ENCODE measurements at places on chromosomes 2 and 18.

- DNase-seq: no peak
These were observed 141.7 kb upstream of the CCDC68 start for GRCh38 chr18:55100817-55101457.

DNA sequence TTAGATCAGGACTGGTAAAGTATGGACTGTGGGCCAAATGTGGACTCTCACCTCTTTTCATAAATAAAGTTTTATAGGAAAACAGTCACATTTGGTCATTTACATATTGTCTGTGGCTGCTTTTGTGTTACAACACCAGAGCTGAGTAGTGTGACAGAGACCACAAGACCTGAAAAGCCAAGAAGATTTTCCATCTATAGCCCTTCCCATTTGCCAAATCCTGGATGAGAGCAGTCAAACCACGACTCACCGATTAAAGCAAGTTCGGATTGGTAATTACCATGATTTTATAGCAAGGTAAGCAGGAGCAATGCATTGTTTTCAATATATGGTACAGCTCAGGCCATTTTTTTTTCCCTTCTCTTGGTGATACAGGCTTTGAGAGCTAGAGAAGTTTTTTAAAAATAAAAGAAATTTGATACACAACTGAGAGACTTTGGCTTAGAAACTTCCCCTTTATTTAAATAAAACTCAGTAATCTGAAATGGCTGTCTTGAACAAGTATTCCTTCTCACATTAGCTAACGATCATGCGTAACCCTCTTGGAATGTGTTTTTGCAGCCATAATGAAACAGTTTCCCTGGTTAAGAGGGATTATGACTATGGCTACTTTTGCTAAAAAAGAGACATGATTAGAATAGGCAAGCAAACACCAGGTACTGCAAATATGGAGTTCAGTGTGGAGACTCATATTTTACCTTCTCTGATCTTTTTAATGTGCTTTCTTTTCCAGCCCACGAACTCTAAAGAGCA, 9.5 kb upstream of the MALL start:
- DNase-seq: no peak

GRCh38 chr2:1883476-1883875, 139.2 kb upstream of the PXDN start:
- DNase-seq: no peak

DNA sequence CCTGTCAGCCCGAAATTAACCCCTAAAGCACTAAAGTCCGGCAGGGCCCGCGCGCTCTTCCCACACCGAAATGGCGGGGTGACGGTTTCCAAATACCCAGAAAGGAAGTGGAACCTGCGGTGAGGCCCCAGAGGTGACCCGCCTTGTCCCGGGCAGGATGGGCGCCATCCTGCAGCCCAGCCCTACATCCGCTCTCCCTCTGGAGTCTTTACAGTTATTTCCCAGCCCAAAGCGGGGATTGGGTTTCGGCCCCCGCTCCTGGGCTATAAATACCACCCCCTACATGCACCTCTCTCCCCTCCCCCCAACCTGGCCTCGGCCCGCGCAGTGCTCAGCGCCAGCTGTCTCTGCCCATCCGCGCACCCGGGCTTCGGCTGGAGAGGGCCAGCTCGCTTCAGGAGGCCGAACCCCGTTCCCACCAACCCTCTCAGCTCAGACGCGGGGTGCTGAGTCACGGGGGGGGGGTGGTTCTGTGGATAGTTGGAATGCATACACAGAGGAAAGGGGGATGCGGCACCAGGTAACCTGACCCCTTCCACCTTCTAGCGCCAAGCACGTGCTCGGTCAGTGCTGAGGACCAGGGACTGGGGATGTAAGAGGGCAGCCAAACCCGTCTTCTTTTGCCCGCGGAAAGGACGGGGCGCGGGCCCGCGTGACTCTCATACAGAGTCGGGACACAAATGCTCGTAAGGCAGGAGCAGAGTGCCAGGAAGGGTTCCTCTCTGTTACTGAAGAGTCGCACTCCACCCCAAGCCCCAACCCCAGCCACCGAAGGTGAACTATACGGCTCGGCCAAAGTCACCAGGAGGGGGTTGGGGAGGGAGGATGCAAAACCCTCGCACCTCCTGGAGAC, at the start of gene TUBA4B:
TUBA4B (plus strand) TSS at position 344 of the 853 bp plus-strand sequence; CDS start at position 509, 165 bp downstream.
- DNase-seq: peak; percentile 41

DNA sequence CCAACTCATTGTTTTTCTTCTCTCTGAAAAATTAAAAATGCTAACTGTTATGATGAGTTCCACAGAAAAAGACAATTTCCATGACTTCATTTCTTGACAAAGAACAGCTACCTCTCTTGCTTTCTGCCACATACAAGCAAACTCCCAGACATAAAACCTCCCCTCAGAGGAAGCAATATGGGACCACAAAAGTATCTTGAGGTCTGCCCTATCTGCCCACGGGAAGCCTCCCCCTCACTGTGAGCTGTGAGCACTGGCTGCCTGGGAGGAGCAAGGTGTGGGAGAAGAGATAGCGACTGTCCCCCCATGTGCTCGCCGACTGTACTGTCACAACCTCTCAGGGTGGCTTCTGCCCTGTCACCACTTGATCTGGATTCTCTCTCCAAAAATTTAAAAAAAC, 69.7 kb upstream of the NRP2 start:
- DNase-seq: no peak

- peak; percentile 24 for DNase-seq
These were observed 88.0 kb downstream of the COMMD1 start for GRCh38 chr2:61993422-61994024.

DNA sequence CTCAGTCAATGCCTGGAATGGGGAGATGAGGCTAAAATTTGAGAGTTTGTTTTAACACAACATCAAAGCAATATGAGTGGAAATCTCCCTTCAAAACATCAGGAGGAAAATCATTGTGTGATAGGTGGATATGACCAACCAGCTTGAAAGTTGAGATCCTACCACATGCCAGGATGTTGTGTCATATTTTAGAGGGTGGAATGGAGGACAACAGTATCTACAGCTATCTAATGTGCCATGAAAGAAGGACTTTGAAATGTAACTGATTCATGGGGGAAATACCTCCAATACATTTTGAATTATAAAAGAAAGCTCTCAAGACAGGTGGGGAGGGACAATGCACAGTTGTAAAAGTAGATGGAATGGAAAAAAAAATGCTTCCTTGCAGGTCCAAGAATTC, 87.8 kb downstream of the SP100 start:
- no peak for DNase-seq

GRCh38 chr2:165535471-165535870, 66.0 kb downstream of the CSRNP3 start:
- DNase-seq: no peak

DNA sequence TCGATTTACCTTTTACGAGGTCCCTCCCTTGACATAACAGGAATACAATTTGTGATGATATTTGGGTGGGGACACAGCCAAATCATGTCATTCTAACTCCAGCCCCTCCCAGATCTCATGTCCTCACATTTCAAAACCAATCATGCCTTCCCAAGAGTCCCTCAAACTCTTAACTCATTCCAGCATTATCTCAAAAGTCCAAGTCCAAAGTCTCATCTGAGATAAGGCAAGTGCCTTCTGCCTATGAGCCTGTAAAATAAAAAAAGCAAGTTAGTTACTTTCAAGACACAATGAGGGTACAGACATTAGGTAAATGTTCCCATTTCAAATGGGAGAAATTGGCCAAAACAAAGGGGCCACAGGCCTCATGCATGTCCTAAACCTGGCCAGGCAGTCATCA, 381.1 kb downstream of the PIK3C3 start:
- no peak for DNase-seq

DNA sequence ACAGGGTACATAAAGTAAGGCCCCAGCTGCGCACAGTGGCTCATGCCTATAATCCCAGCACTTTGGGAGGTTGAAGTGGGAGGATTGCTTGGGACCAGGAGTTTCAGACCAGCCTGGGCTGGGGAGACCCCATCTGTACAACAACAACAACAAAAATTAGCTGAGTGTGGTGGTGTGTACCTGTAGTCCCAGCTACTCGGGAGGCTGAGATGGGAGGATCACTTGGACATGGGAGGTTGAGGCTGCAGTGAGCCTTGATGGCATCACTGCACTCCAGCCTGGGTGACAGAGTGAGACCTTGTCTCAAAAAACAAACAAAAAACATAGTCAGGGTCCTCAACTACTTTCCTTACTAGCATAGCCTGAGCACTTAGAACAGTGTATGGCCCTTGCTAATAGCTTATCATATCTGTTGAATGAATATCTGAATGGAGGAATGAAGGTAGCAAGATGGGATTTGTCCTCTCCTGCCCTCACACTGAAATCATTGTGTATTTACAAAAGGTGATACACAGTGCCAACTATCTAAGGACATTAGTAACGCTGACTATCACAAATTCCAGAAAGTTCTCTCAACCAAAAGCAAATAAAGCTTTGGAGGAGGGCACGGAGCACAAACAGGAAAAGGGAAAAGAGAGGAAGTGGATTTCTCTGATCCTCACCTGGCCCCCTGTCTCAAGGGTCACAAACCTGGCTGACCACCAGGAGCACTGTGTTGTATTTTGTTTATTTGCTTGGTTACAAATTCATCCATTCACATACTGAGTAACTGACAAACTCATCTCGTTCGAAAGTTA, 38.1 kb downstream of the L3MBTL4 start:
- no peak for DNase-seq

DNA sequence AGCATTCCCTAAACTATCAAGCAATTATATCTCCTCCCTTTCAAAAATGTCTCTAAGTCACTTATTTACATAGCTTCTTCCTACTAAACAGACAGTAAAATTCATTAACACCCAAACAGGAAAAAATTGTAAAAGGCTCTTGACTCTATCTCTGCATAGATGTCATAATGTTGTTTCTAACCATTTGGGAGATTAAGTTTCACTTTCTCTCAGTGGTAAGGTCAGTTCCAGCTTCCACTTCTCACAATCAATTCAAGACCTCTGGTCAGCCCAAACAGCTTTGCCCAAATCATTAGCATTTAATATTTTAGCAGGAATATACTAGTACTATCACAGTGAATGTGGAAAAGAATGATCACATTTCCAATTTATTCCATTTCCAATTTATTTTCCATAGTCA, 374.3 kb upstream of the MC4R start:
- DNase-seq: no peak

GRCh38 chr18:74299746-74300145, 8.0 kb upstream of the CYB5A start:
- no peak for DNase-seq

GRCh38 chr2:157901325-157901724, 25.2 kb upstream of the ACVR1 start:
- DNase-seq: peak; percentile 40

GRCh38 chr2:128374711-128375413, 56.2 kb upstream of the HS6ST1 start:
- DNase-seq: no peak

- DNase-seq: no peak
These were observed 35.6 kb upstream of the RNF149 start for GRCh38 chr2:101344137-101344536.

- no peak for DNase-seq
These were observed 126.4 kb downstream of the SMAD7 start for GRCh38 chr18:48824231-48824970.

GRCh38 chr18:46755315-46756024, 1.4 kb downstream of the ST8SIA5 start:
- no peak for DNase-seq

DNA sequence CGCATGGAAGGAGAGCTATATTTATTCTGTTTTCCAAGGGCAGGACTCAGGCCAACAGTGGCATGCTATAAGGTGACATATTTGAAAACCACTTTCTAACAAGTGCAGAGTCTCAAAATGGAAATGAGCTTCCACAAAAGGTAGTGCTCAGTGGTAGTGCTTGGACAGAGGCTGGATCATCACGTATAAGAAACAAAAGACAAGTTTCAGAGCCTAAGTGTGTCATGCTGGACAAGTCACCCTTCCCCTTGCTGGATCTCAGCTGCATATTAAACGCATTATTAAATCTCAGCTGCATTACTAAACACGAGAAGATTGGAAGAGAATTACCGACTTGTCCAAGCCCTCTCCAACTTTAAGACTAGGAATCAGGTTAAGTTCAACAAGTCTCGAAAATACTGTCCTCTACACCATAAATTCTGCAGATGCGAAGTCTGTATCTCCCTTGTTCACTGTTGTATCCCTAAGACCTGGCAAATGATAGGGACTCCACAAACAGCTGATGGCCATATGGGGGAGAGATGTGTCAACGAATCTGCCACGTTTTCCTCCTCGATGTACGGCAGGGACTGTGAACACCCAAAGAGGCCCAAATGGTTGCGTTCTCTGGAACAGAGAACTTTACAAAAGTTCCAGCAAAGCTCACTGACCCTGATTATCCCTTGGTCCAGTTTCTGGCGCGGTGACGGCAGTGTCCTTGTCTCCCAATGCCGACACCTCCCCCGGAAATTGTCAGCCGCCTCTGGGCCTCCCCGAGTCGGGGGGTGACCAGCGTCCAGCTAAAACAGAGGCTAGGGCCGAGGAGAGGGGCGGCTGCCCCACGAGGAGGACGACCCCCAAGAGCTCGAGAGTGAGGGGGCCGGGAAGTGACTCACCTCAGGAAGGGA, 611 bp downstream of the NOL10 start:
- DNase-seq: no peak

DNA sequence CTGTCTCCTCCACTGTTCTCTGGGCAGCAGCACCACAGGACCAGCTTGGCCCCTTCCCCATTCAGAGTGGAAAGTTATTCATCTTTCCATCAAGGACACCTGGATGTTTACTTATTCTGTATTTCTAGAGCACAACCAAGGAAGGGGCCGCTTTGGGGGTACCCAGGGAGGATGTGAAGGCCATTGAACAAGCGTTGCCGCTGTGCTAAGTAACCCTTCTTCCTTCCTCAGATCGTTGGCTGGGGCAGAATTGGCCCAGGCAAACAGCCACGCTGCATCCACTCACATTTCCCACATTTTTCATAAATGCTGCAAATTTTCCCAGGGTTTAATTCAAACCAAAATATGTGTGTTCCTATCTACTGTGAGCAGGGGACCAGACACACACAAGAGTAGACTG, 76.2 kb upstream of the NPAS2 start:
- DNase-seq: no peak

DNA sequence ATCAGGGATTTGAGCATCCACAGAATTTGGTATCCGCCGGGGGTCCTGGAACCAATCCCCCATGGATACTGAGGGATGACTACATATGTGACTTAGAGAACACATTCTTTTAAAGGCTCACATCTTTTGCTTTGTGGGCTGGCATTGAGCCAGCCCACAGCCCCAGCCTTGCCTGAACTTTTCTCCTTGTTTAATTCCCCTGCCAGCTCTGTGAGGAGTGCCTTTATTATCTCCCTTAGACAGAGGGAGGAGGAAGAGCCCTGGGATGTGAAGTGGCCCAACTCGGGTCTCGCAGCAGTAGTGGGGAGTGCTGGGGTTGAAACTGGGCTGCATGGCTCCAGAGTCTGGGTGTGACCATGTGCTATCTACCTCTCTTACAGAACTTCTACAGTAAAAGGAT, 7.6 kb downstream of the TTC39C start:
- DNase-seq: no peak

- no peak for DNase-seq
These were observed 17.7 kb upstream of the NTSR2 start for GRCh38 chr2:11687736-11688135.

GRCh38 chr2:134308474-134309385, 54.9 kb downstream of the MGAT5 start:
- no peak for DNase-seq

DNA sequence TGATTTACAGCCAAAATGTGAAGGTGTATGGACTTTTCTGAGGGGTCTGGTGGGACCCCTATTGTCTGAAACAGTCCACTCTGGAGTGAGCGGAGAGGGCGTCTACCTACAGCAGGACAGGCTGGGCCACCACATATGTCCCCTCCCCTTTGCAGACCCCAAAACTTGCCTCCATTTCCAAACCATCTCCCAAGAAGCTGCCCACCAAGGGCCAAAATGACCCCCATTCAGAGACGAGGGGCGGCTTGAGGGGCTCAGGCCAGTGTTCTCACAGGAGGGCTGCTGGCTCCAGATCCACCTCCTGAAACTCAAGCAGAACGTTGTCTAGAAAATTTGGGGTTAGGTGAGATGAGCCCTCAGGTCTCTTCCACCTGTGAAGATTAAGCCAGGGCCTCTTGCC, 161.1 kb upstream of the SALL3 start:
- DNase-seq: no peak

Measured in CD4-positive, alpha-beta T cell treated with Interleukin-2 at 100 ng/mL for 4 hours (primary cell).